ENCODE measurements at places on chromosomes 13 and 19. TPM values are rescaled to one million over a fixed set of nuclear protein-coding genes. Genes with fewer than 3 reads are reported as not detected.

SLC25A41 gene
- not detected for total RNA-seq

SHISA2 gene
- total RNA-seq: 0.19 TPM

DNA sequence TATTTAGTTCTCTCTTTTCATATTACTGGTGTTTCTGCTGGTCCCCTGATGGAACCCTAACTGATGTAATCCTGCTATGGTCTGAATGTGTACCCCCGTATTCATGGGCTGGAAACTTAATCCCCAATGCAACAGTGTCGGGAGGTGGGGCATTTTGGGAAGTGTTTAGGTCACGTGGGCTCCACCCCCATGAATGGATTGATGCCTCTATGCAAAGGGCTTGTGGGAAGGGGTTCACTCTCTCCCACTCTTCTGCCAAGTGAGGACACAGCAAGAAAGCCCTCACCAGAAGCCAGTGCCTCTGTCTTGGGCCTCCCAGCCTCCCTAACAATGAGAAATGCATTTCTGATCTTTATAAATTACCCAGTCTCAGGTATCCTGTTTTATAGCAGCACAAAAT, 21.2 kb upstream of the UBAC2 start:
- DNase-seq: no peak
- no peaks in the 10 kb centered on the region for H3K36me3 ChIP-seq
- H3K27me3 ChIP-seq: no peaks in the 10 kb centered on the region
- no peaks in the 10 kb centered on the region for H3K4me1 ChIP-seq

- no peaks in the 10 kb centered on the region for H3K4me1 ChIP-seq
- no peak for DNase-seq
- no peak overlapping the region for H3K4me3 ChIP-seq
Observed at GRCh38 chr13:81957121-81957520, 1616.2 kb upstream of the SPRY2 start.

GRCh38 chr13:47251771-47252170, 354.9 kb upstream of the HTR2A start:
- H3K27ac ChIP-seq: no peak overlapping the region
- no peak overlapping the region for H3K4me3 ChIP-seq
- no peaks in the 10 kb centered on the region for H3K27me3 ChIP-seq
- DNase-seq: no peak

GRCh38 chr19:57008432-57008831, 111.4 kb upstream of the USP29 start:
- no peak for DNase-seq
- no peaks in the 10 kb centered on the region for H3K27me3 ChIP-seq
- H3K27ac ChIP-seq: no peak overlapping the region
- H3K4me1 ChIP-seq: no peaks in the 10 kb centered on the region
- no peaks in the 10 kb centered on the region for H3K36me3 ChIP-seq
- no peak overlapping the region for H3K4me3 ChIP-seq

ADGRE3 gene
- total RNA-seq: 0.63 TPM

MEIS3 gene
- 7.7 TPM for total RNA-seq

DNA sequence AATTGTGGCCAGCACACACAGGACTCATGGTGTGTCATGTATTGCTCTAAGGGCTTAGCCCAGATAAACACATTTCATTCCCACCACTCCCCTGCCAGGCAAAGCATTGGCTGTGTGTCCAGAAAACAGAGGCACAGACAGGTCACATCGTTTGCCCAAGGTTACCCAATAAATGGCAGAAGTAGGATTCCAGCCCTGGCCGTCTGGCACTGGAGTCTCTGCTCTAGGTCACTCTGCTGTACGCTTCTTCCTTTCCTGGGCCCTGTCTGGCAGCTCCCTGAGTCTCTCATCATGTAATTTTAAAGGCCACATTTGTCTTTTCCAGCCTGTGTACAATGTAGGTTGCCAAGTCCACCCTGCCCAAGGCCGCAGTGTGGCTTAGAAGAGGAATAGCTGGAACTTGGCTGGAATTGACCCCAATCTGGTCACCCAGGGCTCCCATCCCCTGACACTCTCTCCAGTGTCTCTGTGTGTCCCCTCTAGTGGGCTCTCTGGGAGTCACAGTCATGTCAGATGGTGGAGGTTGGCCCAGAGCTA, 264.5 kb upstream of the TSHZ3 start:
- H3K27ac ChIP-seq: no peak overlapping the region
- H3K4me3 ChIP-seq: no peak overlapping the region
- no peaks in the 10 kb centered on the region for H3K36me3 ChIP-seq
- DNase-seq: no peak
- H3K4me1 ChIP-seq: no peaks in the 10 kb centered on the region
- no peaks in the 10 kb centered on the region for H3K27me3 ChIP-seq
